NCI-H2107 (cell line): ENCODE measurements at places on chromosomes 3 and 15.

DNA sequence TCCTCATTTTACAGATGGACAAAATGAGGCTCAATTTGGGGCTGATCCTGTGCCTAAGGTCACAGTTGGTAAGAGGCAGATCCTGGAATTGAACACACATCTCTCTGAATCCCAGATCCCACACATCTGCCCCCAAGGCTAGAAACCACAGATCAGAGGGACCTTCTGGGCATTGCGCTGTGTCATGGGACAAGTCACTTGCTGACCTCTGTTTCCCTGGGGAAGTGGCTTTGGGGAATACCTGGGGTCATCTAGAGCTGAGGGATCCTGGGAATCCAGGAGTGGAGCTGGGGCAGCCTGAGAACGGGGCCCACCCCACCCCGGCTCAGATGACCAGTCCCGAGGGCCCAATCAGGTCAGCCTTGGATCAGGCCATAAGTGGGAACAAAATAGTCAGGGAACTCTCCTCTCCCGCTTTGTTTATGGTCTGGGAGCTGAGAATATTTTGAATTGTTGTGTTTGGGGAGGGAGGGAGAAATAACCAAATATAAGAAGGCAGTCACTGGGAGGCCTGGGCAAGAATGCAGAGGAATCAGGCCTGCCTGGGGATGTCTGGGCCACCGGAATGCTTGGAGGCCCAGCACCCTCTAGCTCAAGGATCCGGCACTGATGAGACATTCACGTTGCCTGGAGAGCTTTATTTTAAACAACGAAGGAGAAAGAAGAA lies 8.8 kb upstream of the SLC6A6 start:
- DNase-seq = no peak

DNA sequence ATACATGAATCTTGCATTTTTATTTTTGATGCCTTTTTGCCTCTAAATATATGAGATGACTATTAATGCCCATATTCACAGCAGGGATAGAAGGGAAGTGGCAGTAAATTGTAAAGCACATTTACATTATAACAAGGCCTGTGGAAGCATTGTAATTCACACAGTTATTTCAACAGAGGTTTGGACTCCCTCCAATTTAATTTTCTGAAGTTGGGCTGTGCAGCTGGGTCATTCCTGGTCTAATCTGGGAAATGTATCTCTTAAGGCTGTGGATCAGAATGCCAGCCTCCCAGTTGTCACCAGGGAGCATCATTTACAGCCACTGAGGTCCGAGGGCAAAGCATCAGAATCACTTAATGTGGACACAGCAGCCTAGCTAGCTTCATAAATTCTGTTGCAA lies 434.5 kb downstream of the MFSD1 start:
- DNase-seq = no peak

DNA sequence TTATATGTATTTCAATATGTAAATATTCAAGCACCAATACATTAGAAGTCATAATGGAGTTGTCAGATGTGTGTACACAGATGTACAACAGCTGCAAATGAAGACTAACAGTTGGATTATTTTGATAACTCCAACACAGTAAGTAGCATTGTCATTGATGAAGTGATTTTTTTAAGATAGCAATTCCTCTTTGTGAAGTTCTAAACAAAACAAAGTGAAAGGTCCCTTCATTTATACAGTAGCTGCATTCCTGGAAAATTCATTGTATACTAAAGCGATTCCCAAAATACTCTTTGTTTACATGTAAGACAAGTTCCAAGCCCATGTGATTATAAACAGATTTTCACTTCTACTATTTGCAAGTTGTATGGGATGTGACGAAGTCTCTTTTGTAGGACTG lies 114.7 kb downstream of the B3GALNT1 start:
- no peak for DNase-seq

DNA sequence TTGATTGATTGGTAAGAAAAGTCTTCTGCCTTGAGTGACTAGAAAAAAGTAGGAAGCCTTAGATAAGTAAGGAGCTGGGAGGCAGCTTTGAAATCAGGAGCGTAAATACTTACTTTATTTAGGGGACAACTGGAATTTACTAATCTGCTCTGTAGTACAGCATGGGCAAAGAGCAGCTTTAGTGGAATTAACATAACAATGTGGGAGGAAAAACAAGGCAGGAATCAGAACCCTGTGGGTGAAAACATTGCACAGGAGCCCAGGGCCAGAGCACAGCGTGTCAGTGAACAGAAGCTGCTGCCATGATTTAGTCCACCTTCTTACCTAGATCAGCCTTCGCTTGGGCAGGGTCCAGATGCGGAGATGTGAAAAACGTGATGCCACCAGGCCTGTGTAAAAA lies 14.6 kb downstream of the FMN1 start:
- no peak for DNase-seq

DNA sequence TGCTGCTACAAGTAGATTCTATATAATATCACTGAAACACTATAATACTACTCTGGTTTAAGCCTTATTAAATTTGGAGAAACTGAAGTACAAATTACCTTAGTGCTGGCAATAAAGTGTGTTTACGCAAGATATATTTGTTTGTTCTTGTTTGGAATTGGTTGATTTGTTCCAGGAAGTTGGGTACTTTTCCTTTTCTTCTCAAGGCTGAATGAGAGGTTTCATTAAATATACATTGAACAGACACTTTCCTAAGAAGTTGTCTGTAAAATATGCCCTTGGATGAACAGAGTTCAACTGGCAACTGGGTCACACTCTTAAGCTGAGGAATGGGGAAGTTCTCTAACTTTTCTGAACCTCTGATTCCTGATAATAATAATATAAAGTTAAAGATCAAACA lies 542.1 kb upstream of the NAALADL2 start:
- no peak for DNase-seq

- no peak for DNase-seq
These were observed 692 bp downstream of the STT3B start for GRCh38 chr3:31533169-31534064.

- no peak for DNase-seq
These were observed 6.2 kb downstream of the SEMA3F start for GRCh38 chr3:50161320-50161719.

DNA sequence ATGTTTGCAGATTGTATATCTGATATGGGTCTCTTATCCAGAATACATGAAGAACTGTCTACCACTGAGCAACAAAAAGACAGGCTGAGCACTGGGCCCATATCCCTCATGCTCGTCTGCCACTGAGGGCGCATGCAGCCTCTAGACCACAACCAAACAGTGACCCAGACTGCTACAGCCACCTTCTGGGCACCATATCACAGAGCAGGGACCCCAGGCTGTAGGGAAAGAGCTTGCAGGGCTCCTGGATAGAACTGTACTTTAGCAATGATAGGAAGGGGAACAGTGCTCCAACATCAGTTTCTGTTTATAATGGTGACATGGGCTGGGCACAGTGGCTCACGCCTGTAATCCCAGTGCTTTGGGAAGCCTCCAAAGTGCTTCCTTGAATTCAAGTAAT lies 40.2 kb upstream of the TMEM87A start:
- DNase-seq = no peak

DNA sequence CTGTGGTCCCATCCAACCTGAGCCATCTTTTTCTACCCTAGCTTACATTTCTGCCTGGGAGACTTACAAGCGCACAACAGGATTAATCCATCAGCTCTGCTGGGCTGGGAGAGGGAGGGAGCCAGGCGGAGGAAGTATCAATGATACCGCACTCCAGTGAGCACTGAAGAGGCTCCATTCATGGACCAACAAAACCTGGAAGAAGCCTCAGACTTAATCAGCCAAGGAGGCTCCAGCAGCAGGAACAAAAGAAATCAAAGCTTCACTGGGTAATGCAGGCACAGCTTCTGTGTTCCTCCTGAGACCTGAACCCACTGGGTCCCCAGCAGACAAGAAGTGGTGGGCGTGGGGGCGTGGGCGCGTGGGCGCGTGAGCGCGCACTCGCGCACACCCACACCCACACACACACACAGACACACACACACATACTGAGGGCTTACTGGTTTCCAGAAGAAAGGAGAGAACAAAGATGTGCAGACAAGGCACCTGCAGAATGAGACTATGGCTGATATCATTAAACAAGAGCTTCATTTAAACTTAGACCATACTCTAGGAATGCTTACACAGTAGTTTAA lies 87.0 kb upstream of the BOC start:
- DNase-seq = no peak

DNA sequence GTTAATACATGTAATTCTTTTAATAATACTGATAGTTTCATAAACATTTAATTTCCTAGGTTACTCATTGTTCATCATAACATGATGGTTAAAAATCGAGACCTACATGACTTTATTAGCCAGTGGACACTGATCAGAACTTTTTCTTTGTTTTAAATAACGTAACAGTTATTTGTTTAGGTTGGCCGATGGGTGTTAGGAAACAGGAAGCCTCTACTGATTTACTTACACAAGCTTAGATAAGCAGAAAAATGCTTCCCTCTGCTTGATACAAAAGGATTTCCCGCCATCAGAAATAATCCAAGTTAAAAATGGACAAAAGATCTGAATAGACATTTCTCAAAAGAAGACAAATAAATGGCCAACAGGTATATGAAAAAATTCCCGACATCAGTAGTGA lies 16.6 kb upstream of the APH1B start:
- no peak for DNase-seq

GRCh38 chr15:72474466-72474911 lies 359 bp downstream of the ARIH1 start:
- DNase-seq = no peak

DNA sequence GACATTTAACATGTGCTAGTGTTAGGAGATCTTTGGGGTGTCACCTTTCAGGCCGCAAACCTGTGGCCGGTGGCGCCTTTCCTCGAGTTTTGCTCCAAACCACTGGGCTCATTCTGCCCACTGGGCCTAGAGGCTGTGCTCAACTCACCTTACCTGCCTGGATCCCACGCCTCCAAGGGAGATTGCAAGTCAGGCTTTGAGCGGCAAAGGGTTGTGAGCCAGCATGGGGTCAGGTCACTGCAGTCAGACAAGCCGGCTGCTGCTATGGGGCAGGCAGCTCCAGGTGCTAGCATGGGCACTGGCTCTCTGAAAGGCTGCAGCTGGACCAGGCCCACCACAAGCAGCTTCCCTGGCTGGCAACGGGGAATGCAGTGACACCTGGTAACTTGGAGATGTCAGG lies 265.5 kb downstream of the ZBBX start:
- DNase-seq = no peak

DNA sequence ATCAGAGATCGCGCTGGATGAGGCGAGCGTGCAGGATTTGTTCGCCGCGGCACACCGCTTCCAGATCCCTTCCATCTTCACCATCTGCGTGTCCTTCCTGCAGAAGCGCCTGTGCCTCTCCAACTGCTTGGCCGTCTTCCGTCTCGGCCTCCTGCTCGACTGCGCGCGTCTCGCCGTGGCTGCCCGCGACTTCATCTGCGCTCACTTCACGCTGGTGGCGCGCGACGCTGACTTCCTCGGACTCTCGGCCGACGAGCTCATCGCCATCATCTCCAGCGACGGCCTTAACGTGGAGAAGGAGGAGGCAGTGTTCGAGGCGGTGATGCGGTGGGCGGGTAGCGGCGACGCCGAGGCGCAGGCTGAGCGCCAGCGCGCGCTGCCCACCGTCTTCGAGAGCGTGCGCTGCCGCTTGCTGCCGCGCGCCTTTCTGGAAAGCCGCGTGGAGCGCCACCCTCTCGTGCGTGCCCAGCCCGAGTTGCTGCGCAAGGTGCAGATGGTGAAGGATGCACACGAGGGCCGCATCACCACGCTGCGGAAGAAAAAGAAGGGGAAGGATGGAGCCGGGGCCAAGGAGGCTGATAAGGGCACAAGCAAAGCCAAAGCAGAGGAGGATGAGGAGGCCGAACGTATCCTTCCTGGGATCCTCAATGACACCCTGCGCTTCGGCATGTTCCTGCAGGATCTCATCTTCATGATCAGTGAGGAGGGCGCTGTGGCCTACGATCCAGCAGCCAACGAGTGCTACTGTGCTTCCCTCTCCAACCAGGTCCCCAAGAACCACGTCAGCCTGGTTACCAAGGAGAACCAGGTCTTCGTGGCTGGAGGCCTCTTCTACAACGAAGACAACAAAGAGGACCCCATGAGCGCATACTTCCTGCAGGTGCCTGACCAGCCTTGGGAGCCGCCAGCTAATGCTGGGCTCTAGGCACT lies 819 bp downstream of the KLHL40 start:
- DNase-seq = no peak

GRCh38 chr3:115252679-115253078 lies 105.6 kb upstream of the ZBTB20 start:
- no peak for DNase-seq

- DNase-seq = no peak
These were observed 785.3 kb downstream of the MCTP2 start for GRCh38 chr15:95016511-95017229.

GRCh38 chr3:194134231-194134756 lies 1.7 kb upstream of the HES1 start:
- no peak for DNase-seq

GRCh38 chr3:160170409-160171370 lies 54.5 kb upstream of the C3orf80 start:
- no peak for DNase-seq

DNA sequence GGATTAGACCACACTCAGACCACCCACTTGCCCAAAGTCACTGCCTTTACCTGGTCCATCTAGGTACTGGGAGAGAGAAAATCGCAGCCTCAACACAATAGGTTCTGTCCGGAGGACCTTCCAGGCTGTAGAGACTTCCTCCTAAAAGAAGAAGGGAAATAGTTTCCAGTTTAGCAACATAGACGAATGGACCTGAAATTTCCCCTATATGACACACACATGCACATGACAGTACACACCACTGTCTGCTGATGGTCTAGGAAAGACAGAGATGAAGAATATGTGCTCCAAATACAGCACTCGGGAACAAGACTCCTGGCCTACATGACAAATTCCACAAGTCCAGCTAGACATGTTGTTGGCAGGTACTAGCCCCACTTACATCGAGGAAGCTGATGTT lies 7.3 kb downstream of the PARP6 start:
- no peak for DNase-seq

- no peak for DNase-seq
These were observed 96.6 kb downstream of the CEMIP start for GRCh38 chr15:80875568-80876347.

GRCh38 chr3:103968751-103969150 lies 1398.0 kb upstream of the ALCAM start:
- no peak for DNase-seq

GRCh38 chr15:82894971-82895520 lies 57.5 kb downstream of the HOMER2 start:
- no peak for DNase-seq

- no peak for DNase-seq
These were observed 175.6 kb upstream of the WNT5A start for GRCh38 chr3:55662683-55663082.

DNA sequence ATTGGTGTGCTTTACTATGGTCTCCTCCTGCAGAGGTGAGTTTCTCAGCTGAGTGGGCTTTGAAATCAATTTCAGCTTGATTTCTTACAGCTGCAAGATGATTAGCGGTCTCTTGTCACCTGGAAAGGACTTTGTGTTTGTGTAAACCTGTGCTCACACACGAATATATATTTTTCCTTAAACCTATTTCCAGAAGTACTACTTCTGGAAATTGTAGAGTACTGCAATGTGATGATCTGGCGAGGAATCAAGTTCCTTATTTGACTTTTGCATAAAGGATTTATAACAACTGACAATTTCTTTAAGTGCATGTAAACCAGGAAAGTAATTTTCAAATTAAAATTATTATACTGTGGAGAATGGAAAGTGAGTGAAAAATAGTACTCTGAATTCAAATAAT lies 2.1 kb downstream of the MCTP2 start:
- no peak for DNase-seq
